Large intestine (tissue), 12 donors: ENCODE measurements at places on chromosomes 7 and 10.

- no peaks in the 10 kb centered on the region for H3K36me3 ChIP-seq
- DNase-seq: no peak
- H3K4me3 ChIP-seq: no peak overlapping the region
These were observed 2.6 kb upstream of the CAMK2G start for GRCh38 chr10:73876971-73877370.

DNA sequence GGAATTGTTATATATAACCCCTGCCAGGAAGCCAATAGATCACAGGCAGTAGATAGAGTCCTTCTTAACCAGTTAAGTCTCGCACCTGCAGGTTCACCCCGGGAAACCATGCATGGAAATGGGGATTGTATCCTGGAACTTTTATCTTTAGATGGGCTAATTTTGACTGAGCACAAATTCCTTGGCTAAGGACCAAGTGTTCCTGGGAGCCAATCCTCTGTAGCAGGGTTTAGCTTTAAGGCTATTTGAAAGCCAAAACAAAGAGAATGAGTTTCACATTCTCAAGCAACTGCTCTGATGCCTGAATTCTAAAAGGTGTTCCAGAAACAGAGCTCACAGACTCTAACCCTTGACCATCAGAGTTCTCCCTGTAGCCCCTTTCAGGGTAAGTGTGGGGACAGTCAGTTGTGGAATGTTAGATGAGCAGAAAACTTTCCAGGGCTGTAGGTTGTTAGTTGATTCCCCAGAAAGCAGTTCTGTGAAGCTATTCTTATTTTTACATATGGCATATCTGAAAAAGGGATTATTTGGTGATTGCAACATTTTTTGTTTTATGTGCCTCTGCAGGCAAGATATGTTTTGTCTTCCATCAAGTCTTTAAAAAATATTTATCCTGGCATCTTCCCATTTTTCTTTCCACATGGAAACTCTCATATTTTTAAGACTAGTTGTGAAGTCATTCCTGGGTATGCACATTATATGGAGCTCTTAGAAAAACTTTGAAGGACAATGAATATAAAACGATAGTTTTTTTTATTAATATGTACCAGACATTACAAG is 16.2 kb upstream of the NPVF start:
- H3K4me1 ChIP-seq: no peaks in the 10 kb centered on the region
- no peak for DNase-seq

DNA sequence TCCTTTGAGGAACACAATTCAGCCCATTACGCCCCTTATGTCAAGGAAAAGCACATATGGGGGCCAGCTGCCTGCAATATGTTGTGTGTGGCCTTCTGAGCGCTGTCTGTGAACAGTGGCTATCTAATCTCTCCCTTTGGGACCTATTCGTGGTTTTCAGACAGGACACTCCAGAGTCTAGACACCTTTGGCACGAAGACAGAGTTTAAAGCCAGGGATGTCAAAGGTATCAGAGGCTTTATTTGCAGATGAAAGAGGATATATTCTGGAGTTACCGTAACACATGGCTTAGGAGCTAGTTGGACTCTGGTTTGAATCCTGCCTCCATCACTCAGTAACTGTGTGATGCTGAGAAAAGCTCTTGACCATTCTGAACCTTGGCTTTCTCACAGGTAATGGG is 14.8 kb upstream of the EEPD1 start:
- no peak for DNase-seq
- peaks cover 11% of the 10 kb centered on the region for H3K4me1 ChIP-seq
- no peaks in the 10 kb centered on the region for H3K36me3 ChIP-seq
- H3K27ac ChIP-seq: no peak overlapping the region
- no peaks in the 10 kb centered on the region for H3K27me3 ChIP-seq

DNA sequence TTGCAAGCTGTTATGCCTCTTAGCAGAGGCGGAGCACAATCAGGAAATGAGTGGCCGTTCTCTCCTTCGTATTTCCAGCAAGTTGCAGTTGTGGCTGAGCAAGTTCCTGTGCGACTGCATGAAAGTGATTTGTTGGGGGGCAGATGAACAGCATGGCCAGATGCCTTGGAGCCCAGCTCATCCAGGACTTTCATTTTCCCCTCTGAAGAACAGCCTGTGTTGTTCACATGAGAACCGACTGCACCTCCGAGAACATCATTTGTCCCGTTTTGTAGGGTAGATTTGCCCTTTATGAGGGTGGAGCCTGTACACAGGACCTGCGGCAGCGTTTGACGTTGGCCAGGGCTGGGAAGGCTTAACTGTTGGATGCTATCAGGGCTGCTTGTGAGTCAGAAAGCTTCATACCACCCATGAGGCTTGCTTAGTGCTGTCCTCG is 4.4 kb downstream of the BAG3 start:
- peak overlapping the region; percentile 16 for H3K27ac ChIP-seq
- no peaks in the 10 kb centered on the region for H3K27me3 ChIP-seq
- no peak overlapping the region for H3K4me3 ChIP-seq
- no peak for DNase-seq

DNA sequence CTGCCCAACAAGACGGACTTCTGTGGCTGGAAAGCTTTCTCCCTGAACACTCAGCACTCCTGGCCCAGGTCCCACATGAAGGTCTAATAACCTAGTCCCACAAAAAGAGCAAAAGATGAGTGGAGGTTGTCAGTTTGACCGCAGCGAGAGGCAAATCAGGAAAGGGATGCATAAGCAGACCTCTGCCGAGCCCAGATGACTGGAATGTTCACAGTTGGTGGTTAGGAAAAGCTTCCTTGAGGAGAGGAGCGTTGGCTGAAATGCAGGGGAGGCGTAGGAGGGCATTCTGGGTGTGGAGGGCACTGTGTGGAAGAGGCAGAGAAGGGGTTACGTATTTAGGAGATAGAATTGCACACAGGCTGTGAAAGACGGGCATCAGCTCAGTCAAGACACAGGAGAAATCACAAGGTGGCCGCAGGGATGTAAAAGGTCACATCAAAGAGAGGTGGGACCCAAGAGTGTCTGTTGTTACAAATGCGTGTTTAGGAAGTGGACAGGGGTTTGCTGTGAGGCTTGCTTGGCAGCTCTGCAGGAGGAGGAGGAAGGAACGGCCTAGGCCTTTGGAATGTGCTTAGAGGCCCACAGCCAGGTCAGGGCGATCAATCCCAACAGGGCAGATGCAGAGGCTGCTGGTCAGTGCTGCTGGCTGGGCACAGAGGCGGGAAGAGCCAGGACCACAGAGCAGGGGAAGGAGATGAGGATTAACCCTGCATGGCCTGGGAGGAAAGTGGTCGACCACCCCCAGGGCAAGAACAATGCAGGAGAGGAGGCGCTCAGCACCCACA is 133.5 kb downstream of the VIPR2 start:
- no peaks in the 10 kb centered on the region for H3K27me3 ChIP-seq
- peaks cover 22% of the 10 kb centered on the region for H3K4me1 ChIP-seq
- no peak for DNase-seq
- H3K36me3 ChIP-seq: no peaks in the 10 kb centered on the region

DNA sequence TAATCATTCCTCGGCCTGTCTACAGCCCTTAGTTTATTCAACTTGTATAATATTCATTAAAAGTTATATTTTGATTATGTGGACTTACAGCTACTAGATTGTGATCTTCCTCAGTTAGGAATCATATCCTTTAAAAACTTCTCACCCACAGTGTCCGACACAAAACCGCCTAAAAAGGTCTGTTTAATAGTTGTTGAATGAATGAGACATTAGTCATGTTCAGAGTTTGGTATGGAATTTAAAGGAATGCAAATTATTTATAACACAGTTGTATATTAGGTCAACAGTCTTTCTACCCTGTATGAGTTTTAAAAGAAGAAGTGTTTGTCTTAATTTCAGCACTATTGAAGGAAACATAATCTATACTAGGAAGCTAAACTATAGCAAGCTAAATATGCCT is 390.0 kb downstream of the ARL4A start:
- no peak overlapping the region for H3K27ac ChIP-seq
- H3K4me1 ChIP-seq: no peaks in the 10 kb centered on the region
- H3K27me3 ChIP-seq: no peaks in the 10 kb centered on the region
- no peaks in the 10 kb centered on the region for H3K36me3 ChIP-seq
- H3K4me3 ChIP-seq: no peak overlapping the region

GRCh38 chr7:109873296-109873695 is 1217.6 kb upstream of the LRRN3 start:
- H3K27ac ChIP-seq: no peak overlapping the region
- no peaks in the 10 kb centered on the region for H3K27me3 ChIP-seq
- DNase-seq: no peak
- no peaks in the 10 kb centered on the region for H3K36me3 ChIP-seq
- H3K4me3 ChIP-seq: no peak overlapping the region

DNA sequence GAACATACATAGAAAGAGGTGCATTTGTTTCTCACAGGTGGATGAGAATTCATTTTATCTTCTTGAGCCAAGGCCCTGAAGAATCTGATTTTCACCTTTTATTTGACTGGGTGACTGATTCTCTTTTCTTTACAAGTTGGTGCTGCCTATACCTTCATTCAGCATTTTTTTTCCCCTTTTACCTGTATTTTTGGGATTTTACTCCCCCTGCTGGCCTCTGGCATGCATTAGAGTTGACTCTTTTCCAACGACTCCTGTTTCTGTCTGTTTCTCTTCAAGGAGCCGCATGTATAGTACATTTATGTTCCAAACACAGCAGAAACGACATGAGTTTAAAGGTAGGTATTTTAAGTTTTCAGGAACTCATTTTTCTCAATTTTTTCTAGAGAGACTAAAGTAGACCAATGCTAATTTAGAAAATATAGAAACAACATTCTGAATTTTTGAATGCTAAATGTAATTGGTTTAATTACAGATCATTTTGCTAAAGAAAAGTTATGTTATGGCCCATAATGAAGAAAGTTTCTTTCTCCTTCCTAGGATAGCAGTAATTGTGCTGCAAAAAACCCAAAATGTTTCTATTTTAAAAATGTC is 149.8 kb upstream of the HDAC9 start:
- no peaks in the 10 kb centered on the region for H3K36me3 ChIP-seq
- peak; percentile 38 for DNase-seq
- no peak overlapping the region for H3K27ac ChIP-seq
- no peak overlapping the region for H3K4me3 ChIP-seq
- no peaks in the 10 kb centered on the region for H3K27me3 ChIP-seq

DNA sequence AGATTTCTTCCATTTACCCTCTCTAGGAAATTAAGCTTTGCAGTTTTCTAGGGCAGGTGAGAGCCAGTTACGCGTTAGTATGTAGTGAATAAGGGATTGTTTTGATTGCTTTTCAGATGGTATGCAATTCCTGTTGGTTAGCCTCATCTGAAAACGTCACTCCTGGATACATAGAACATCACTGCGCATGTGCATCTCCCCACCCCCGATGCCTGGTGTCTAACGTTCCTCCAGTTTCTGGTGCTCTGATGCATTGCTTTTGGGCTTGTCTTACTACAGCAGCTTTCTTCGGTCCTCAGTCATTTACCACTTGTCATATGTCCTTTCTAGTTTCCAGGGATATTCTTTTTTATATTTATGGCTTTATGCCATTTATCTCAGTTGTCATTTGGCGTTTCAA is 22.5 kb downstream of the MLLT10 start:
- DNase-seq: no peak
- peaks cover 62% of the 10 kb centered on the region for H3K36me3 ChIP-seq
- H3K27me3 ChIP-seq: no peaks in the 10 kb centered on the region
- H3K4me3 ChIP-seq: no peak overlapping the region

DNA sequence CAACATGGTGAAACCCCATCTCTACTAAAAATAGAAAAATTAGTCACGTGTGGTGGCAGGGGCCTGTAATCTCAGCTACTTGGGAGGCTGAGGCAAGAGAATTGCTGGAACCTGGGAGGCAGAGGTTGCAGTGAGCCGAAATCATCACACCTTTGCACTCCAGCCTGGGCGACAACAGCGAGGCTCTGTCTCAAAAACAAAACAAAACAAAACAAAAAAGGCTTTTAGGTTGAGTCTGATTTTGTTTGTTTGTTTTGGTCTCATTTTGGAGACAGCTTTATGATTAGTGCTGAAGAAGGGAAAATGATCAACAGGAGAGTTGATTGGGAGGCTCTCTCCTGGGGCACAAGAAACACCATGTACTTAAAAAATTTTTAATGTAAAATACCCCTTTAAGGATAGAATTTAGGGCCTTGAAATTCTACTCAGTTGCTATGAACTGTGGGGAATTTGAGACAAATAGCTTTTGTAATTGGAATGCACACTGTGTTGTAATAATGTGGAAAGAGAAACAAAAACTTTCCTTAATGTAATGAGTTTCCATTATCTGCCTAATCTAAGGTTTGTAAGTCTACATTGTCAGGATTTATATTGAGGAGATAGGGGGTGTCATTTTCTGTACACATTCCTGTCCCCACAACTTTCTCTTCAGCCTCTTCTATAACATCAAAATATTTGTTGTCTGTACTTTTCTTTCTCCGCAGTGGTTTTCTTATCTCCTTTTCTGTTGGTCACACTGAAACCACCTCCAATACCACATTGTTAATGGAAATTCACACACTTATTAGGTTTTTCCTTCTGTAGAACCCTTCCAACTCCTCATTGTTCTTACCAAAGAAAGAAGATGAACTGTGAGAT is 41.3 kb downstream of the ARID5B start:
- peak; percentile 69 for DNase-seq
- peak overlapping the region; percentile 51 for H3K27ac ChIP-seq
- H3K4me3 ChIP-seq: no peak overlapping the region
- H3K27me3 ChIP-seq: no peaks in the 10 kb centered on the region
- H3K4me1 ChIP-seq: peaks cover 22% of the 10 kb centered on the region
- H3K36me3 ChIP-seq: peaks cover 12% of the 10 kb centered on the region

- DNase-seq: no peak
- H3K4me1 ChIP-seq: no peaks in the 10 kb centered on the region
- no peak overlapping the region for H3K27ac ChIP-seq
- no peaks in the 10 kb centered on the region for H3K27me3 ChIP-seq
- H3K36me3 ChIP-seq: no peaks in the 10 kb centered on the region
These were observed 125.3 kb downstream of the CUX1 start for GRCh38 chr7:101942603-101943210.

- H3K36me3 ChIP-seq: no peaks in the 10 kb centered on the region
- no peaks in the 10 kb centered on the region for H3K4me1 ChIP-seq
- H3K27ac ChIP-seq: no peak overlapping the region
- no peak for DNase-seq
- H3K27me3 ChIP-seq: no peaks in the 10 kb centered on the region
- H3K4me3 ChIP-seq: no peak overlapping the region
These were observed 52.4 kb downstream of the PARP12 start for GRCh38 chr7:140010194-140010895.

DNA sequence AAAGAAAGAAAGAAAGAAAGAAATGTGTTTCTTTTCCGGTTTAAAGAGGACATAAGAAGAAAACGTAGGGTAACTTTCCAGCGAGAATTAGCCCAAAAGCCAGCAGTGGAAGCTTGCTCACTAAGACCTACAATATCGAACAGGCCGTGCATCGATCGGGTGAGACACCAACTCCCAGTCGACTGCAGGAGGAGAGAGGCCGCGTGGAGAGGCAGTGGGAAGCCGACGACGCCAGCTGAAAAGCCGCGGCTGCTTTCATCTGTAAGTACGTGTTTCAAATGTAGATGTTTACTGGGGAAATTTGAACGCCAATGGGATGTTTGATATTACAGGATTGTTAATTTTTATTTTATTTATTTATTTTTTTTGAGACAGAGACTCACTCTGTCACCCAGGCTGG is 28.6 kb upstream of the GIMAP8 start:
- no peaks in the 10 kb centered on the region for H3K4me1 ChIP-seq
- H3K4me3 ChIP-seq: no peak overlapping the region
- H3K27ac ChIP-seq: no peak overlapping the region
- no peak for DNase-seq
- H3K36me3 ChIP-seq: no peaks in the 10 kb centered on the region
